Neural crest cell (in vitro differentiated cells): ENCODE measurements at places on chromosomes 5 and 9. TPM values are rescaled to one million over a fixed set of nuclear protein-coding genes. Genes with fewer than 3 reads are reported as not detected.

GRCh38 chr9:135946392-135946994 is 14.7 kb downstream of the UBAC1 start:
- DNase-seq = no peak

DNA sequence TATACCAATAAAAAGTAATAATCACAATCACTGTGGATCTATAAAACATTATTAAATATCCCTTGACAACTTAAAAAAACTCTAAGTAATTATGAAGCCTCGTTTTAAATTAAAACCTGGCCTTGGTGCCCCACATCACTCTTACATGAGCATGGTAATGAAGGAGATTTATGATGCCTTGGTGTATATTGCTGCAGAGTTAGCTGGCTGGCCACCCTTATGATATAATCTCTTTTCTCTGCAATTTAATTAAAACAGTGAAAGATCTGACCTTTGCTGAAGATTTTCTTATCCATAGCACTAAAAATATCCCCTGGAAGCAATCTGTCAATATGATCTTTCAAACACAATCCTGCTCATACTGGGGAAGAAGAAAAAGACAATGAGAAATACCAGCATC is 48.8 kb upstream of the PCSK1 start:
- no peak for DNase-seq

DNA sequence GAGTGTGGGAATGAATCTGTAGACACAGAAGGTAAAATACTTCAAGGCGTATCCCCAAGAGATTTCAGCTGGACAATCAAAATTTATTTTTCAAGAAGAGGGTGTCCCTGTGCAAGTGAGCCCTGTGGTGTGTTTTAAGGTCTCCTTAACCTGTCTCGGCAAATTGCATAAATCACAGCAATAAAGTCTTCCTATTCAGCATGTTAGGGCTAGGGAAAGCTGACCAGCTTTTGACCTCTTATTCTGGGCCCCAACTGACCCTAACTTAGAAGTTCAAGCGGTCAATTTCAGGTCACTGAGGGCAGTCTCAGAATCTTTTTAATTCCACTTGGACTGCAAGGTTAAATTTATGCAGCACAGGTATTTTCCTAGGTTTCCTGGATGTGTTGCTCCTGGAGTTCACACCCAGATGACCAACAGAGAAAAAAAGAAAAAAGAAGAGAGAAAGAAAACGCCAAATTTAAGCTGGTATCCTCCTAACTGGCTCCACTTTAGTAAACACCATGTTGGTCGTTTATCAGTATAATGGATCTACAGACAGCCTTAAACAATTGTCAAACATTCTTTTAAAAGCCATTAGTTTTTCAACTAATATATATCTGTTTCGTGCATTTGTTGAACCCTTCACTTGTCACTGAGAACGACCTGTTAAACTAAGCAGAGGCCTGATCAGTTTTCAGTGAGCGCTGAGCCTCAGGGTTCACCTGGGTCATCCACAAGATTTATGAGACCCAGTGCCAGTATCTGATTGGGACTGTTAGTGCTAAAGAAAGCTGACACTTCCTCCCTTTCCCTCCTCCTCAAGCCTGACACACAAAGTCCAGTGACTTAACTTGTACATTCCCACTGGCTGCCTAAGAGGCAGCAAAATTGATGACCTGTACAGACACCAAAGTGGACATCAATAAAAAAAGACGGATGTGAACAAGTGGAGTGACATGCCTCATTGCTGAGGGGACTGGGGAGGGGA is 546.1 kb downstream of the NR2F1-AS1 start:
- DNase-seq = no peak

- no peak for DNase-seq
Measured at GRCh38 chr5:79898611-79899010, 92.5 kb downstream of the MTX3 start.

- DNase-seq = no peak
Measured at GRCh38 chr5:170769898-170770416, 13.6 kb upstream of the GABRP start.

GRCh38 chr5:5699062-5699461 is 276.6 kb downstream of the ICE1 start:
- no peak for DNase-seq

DIRAS2 gene
- 0.77 TPM in 2 replicates for total RNA-seq

- DNase-seq = no peak
Measured at GRCh38 chr5:23419115-23419514, 88.3 kb upstream of the PRDM9 start.

DNA sequence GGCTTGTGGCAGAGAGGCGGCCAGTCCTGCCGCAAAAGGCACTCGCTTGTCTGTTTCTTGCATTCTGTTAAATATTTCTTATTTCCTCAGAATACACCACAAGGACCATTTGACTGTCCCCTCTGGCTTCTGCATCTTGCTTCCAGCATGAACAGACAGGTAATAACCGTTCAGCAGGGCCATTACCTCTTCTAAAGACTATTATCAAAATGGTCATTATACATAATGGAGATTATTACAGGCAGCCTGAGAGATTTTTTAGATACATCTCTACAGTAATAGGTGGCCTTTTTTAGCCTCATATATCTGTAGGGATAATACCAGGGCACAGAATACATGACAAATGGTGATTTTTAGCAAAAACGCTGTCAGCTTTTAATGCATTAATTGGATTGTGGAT is 382.0 kb downstream of the PSAT1 start:
- DNase-seq = no peak

SLC38A9 gene
- 23.9 and 25.3 TPM in 2 replicates for total RNA-seq

BARHL1 gene
- not detected in 2 replicates for total RNA-seq

TMC1 gene
- 0.33 and 0.36 TPM in 2 replicates for total RNA-seq

- no peak for DNase-seq
Measured at GRCh38 chr9:124725068-124725452, 46.1 kb downstream of the NR6A1 start.

DNA sequence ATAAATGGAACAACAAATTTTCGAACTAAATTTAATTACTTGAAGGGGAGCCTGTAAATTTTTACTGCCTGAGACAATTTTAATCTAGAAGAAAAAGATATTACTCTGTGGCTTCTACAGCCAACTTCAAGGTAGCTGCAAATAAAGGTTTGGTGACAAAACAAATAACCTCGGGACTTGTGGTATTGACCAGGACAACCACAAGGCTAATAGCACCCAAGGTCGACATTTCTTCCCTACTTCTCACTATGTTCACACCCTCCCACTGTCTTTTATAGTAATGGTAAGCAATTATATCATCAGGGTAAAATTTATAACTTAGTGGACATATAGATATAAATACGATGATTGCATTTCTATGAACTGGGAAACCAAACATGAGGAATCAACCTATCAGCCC is 67.9 kb upstream of the SPINK5 start:
- no peak for DNase-seq
